ENCODE measurements at places on chromosomes 6 and 20. TPM values are rescaled to one million over a fixed set of nuclear protein-coding genes. Genes with fewer than 3 reads are reported as not detected.

The NKX2-2 gene
- total RNA-seq = 0.11 TPM

- no peak overlapping the region for H3K27ac ChIP-seq
- no peak for DNase-seq
- H3K4me1 ChIP-seq = no peaks in the 10 kb centered on the region
- H3K36me3 ChIP-seq = no peaks in the 10 kb centered on the region
Measured at GRCh38 chr20:37688093-37688492, 5.7 kb upstream of the CTNNBL1 start.

DNA sequence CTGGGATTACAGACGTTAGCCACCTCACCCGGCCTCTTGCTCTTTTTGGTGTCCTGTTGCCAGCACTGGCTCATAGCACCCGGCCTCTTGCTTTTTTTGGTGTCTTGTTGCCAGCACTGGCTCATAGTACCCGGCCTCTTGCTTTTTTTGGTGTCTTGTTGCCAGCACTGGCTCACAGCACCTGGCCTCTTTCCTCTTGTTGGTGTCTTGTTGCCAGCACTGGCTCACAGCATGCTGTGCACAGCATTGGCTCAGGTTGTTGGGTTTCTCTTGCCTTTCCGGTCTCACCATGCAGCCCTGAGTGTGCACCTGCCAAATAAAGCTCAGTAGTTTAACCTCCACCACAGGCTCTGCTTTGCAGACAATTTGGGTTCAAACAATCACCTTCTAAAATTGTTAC, 208.2 kb downstream of the THBS2 start:
- H3K36me3 ChIP-seq = no peaks in the 10 kb centered on the region
- no peak overlapping the region for H3K27ac ChIP-seq
- H3K4me1 ChIP-seq = no peaks in the 10 kb centered on the region
- H3K27me3 ChIP-seq = no peaks in the 10 kb centered on the region

The NCOA7 gene
- 7.1 TPM for total RNA-seq

DNA sequence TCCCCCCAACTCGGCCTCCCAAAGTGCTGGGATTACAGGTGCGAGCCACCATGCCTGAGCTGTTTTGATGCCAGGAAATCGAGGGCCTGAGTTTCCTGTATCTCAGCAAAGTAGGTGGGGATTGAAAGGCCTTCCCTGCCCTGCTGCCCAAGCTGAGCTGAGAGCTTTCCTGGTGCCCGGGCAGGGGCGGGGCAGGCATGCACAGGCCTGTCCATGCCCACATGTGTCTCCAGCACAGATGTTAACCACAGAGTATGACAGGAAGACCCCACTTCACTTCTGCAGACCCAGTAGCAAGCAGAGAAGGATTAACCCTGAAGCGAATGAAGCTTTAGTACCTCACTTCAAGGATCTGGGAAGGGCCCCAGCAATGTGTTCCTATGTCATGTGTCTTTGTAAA, 66.0 kb downstream of the GPR6 start:
- H3K4me3 ChIP-seq = no peak overlapping the region
- H3K27me3 ChIP-seq = no peaks in the 10 kb centered on the region
- no peaks in the 10 kb centered on the region for H3K4me1 ChIP-seq

The OPRL1 gene
- total RNA-seq = 0.90 TPM

GRCh38 chr20:61933951-61934715, 131.5 kb downstream of the TAF4 start:
- peaks cover 5% of the 10 kb centered on the region for H3K36me3 ChIP-seq
- H3K4me1 ChIP-seq = no peaks in the 10 kb centered on the region
- no peaks in the 10 kb centered on the region for H3K27me3 ChIP-seq
- DNase-seq = no peak
- no peak overlapping the region for H3K27ac ChIP-seq
- no peak overlapping the region for H3K4me3 ChIP-seq

The RSPH9 gene
- 0.50 TPM for total RNA-seq

The UBD gene
- total RNA-seq = not detected
